ENCODE measurements at places on chromosomes 7 and 10. TPM values are rescaled to one million over a fixed set of nuclear protein-coding genes. Genes with fewer than 3 reads are reported as not detected.

Gene CDK14
- total RNA-seq = 21.2 TPM

Gene ZNF467
- 3.2 TPM for total RNA-seq

Gene OIT3
- total RNA-seq = not detected

Gene FOXP2
- total RNA-seq = not detected

Gene BMPER
- not detected for total RNA-seq

Gene PNLIPRP2
- total RNA-seq = not detected

Gene KCNH2
- total RNA-seq = 0.09 TPM

Gene EN2
- not detected for total RNA-seq

Gene PTN
- 0.26 TPM for total RNA-seq

Gene PDIA4
- 215 TPM for total RNA-seq

Gene GSTO2
- 33.8 TPM for total RNA-seq

Gene ADIRF
- total RNA-seq = 89.0 TPM

Gene IL15RA
- 6.0 TPM for total RNA-seq

Gene SCIN
- not detected for total RNA-seq

Gene TCAF2
- total RNA-seq = 0.70 TPM

Gene SPAG6
- not detected for total RNA-seq

Gene FIS1
- total RNA-seq = 213 TPM

Gene GJD4
- not detected for total RNA-seq

Gene NUTM2A
- total RNA-seq = 0.82 TPM

Gene ZNF853
- not detected for total RNA-seq

Gene BTAF1
- total RNA-seq = 35.5 TPM

Gene CCDC136
- total RNA-seq = 3.5 TPM

Gene TECPR1
- total RNA-seq = 21.1 TPM

Gene ERVW-1
- not detected for total RNA-seq

Gene AMZ1
- total RNA-seq = not detected

Gene ITGA8
- total RNA-seq = not detected

Gene NEUROD6
- total RNA-seq = not detected
